ENCODE measurements at places on chromosomes 3 and 15.

DNA sequence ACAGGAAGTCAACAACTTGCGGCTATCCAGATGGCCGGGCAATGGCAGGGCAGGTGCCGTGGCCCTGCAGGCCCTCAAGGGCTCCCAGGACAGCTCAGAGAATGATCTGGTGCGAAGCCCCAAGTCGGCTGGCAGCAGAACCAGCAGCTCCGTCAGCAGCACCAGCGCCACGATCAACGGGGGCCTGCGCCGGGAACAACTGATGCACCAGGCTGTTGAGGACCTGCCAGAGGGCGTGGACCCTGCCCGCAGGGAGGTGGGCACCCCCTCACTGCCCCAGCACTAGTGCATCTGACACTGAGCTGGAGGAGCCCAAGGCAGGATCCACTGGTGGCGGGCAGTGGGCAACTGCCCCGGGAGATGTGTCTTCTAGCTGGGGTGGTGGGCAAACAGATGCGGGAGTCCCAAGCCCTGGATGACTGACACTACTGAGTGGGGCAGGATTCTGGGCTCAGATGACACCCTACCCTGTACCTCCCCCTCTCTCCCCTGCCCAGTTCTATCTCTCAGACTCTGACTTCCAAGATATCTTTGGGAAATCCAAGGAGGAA is 15.9 kb downstream of the VILL start:
- DNase-seq: no peak

GRCh38 chr3:59510576-59510975 is 460.8 kb upstream of the CFAP20DC start:
- DNase-seq: no peak

- DNase-seq: no peak
Measured at GRCh38 chr3:87780811-87781210, 278.0 kb downstream of the CGGBP1 start.

- no peak for DNase-seq
Measured at GRCh38 chr3:11814663-11815062, 32.0 kb downstream of the TAMM41 start.

DNA sequence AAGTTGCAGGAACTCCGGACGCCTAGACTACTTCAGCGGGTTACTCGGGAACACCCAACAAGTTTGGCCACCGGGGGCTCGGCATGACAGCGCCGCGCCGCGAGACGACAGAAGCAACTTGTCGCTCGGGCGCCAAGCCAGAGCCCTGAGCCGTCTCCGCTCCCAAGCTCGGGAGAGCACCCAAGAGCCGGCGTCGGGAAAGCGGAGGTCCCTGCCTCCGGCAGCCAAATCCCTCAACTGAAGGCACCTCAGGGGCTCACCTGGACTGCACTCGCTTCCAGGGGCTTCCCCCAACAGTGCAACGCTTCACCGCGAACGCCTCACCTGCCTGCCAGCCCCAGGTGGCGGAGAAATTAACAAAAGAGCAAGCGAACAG is 640 bp downstream of the MB21D2 start:
- peak; percentile 64 for DNase-seq

DNA sequence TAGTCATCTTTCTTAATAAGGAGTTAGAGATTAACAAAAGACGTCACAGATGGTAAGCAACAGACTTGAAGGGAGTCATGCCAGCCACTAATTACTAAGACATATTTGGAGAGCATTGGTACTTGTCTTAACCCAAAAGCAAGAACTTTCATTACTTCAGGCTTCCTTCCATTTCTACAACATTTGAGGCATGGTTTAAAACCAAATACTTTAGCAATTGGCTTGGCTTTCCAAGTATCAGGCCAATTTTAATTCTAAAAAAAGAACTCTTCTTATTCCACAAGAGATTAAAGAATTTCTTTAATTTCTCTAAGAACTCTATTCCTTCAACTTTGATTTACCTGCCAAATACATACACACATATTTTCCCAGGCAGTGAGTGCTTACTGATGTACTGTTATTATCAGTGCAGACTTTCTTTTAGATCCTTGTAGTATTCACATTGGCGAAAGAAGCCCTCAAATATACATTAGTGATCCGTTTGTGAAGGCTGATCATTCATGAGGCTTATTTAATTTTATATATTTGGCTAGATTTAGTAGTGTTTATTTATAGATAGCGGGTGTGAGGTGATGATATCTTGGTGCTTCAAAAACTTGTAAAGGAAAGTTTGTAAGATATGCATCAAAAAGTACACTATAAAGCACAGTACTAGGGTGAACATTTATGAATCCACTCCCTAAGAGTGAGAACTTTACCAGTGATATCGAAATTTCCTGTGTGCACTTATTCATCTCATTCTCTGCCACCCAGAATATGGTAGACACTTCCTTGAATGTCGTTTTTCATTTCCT is 229.2 kb downstream of the MFSD1 start:
- no peak for DNase-seq

- no peak for DNase-seq
Measured at GRCh38 chr3:148173851-148174250, 523.9 kb upstream of the AGTR1 start.

- no peak for DNase-seq
Measured at GRCh38 chr3:129180461-129180860, 3.2 kb downstream of the CNBP start.

- DNase-seq: no peak
Measured at GRCh38 chr15:51048308-51048707, 46.4 kb downstream of the TNFAIP8L3 start.

DNA sequence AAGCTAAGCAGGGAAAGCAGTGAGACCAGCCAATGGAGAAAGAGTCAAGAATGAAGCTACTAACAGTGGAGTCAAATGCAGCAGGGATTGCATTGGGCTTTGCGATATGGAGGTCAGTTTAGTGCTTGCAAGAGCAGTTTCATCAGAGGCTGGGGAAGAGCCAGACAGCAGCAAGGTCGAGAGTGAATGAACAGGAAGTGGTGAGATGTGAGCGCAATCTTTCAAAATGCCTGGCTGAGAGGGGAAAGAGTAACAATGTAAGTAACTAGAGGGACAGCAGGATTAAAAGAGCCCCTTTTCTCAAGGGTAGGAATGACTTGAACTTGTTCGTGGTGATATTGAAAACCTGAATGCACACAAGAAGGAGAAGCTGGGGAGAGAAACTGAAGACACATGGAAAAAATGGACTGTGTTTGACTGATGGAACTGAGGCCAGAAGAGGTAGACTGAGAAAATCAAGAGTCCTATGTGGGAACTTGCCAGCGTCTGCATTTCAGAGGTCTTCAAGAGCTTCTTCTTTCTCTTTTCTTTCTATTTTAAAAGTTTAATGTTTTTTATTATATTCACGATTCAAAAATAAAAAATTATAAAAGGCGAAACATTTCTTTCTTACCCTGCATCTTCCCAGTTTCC is 30.6 kb upstream of the GPR160 start:
- no peak for DNase-seq

DNA sequence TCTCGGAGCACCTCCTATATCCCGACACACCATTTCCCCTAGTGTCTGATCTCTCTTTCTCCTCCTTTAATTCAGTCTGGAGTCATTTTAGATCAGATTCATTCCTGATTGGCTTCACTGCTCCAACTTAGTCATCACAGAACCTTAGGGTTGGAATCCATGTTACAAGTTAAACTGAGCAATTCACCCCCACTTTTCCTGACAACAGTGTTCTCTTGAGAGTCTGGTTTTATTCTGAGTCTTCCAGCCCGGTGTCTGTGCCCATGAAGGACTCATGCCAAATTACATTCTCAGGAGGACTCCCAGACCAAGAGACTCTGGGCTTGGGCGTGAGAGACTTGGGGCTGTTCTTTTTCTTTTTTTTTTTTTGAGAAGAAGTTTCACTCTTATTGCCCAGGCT is 57.5 kb downstream of the LPP start:
- no peak for DNase-seq

DNA sequence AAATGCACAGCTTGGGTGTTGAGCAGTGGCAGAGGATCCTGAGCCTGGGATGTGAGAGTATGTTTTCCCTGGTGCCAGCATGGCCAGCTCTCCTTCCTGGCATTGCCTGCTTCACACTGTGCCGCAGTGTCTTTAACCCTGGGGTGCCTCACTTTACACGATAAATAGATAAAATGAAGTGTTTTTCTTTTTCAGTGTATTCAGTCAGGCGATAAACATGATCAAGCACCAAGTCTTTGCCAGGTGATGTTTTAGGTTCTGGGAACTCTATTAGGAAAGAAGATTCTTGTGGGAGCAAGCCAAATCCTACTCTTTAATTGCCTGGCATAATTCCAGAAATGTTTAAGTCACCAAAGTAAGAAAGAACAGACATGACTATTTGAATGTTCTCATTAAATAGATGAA is 14.0 kb downstream of the ABHD6 start:
- no peak for DNase-seq

DNA sequence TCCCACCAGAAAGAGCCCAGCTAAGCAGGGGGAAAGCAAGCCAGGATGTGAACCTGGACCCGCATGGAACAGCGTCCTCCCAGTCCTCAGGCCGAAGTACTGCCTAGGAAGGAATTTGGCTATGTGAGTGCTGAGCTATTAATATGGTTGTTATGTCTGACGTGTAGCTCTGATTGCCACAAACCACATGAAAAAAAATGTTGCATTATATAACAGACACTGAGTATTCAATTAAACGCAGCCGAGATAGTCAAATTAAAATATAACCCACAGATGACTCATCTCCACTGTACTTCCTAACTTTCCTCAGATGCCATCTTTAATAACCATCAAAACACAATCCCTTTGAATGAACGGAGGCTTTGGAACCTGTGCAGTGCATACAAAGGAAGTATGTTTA is 111.1 kb downstream of the GABRB3 start:
- no peak for DNase-seq

DNA sequence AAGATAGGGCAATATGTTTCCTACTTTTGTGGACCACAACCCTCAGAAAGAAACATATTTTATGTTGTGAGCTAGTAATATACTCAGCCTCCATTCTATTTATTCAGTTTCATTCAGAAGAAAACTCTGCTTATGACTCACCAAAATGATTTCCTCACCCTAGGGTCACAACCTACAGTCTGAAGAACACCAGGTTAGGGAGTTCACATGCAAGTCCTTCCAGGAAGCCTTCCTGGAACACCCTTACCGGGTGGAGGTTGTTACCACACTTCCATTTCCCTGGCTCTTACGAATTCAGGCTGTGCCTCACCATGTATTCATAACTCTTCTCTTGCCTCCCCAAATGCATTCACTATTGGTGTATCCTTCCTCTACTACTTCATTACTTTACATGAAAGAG is 228.0 kb upstream of the ADAMTS9 start:
- DNase-seq: no peak

DNA sequence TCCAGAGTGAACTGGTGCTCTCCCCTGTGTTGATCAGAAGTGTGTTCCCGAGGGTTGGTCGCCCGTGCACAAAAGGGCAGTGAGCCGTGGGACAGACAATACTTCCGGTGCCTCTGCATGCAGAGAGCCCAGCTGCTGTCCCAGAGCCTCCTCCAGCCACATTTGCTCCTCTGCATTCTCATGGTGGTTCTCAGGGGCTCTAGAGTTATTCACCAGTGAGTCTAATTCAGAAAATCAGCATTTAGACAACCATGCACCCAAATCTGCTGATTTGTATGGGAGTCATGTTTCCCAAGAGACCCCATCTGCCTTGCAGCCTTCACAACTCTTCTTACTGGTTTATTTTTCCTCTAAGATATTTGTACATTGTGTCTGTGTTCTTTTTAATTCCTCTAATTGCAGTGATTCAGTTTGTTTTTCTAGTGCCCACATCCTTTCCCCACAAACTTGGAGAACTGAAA is 107.0 kb upstream of the SPRED1 start:
- DNase-seq: no peak

GRCh38 chr3:185936273-185936629 is 1.6 kb downstream of the TRA2B start:
- no peak for DNase-seq

DNA sequence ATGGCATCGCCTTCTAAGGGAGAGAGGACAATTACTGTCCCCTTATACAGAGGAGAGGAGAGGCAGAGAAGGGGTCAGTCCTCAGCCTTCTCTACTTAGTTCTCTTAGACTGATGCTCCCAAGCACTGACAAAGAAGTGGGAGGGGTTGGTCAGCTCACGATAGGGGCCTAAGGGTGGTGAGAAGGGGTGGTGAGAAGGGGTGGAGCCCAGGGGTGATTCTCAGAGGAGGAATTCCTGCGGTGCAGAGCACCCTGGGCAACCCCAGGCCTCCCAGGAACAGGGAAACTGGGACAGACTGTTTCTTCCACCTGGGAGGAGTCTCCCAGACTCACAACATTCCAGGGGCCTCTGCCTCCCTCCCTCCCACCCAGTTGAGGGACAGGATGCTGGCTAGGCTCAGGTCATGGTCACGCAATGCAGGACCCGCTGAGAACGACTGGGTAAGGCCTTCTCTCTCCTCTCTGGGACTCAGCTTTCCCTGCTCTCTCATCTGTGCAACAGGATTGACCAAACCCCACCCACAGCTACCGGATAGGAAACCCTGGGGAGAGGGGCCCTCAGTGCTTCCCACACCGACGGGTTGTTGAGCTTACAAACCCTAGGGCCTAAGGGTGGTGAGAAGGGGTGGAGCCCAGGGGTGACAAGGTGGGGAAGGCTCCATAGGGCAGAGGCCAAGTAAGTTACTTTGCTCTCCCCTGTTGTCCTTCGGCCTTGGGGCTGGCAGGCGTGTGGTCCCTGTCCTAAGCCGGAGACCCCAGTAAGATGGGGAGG is 1.5 kb downstream of the TPRA1 start:
- no peak for DNase-seq

GRCh38 chr3:129312671-129313414 is 34.2 kb downstream of the HMCES start:
- DNase-seq: no peak

- DNase-seq: no peak
Measured at GRCh38 chr15:94335616-94336015, 104.3 kb downstream of the MCTP2 start.

GRCh38 chr3:125585595-125586223 is 9.6 kb downstream of the OSBPL11 start:
- peak; percentile 41 for DNase-seq

GRCh38 chr3:148218222-148218621 is 479.5 kb upstream of the AGTR1 start:
- no peak for DNase-seq

DNA sequence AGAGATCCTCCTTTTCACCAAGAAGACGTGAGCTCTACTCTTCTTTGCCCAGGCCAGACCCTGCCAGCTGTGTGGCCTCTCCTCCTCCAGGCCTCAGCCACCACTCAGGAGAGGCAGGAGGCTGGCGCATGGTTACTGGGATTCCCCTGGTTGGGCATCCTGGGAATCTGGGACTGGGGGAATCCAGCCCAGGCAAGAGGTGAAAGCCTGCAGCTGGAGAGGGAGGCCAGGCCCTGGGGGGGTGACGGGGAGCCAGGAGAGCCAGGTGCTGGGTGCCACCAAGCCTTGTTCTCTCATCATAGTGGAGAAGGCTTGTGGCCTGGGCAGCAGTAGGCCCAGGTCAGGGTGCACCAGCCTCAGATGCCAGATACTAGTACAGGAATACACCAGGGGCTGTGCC is 6.2 kb downstream of the CCDC9B start:
- DNase-seq: no peak

- no peak for DNase-seq
Measured at GRCh38 chr3:87873136-87873535, 185.7 kb downstream of the CGGBP1 start.

DNA sequence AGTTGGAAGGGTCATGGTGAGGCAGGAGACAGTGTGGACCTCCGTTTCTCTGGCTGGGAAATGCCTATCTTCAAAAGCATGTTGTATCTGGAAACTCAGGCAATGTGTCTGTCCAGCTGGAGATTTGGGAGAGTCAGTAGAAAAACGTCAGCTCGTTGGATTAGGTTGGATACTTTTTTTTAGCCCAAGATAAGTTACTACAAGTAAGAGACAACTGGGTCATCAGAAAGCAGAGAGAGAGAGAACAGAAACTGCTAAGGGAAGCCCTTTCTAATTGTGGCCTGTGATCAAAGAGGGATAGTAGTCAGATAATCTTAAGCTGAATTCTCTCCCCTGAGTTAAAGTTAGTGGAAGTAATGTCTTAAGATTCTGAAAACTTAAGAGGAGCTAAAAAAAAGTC is 78.9 kb upstream of the ZNF280D start:
- DNase-seq: no peak
